ENCODE measurements at places on chromosomes 2 and 18.

- DNase-seq: no peak
Measured at GRCh38 chr2:74149247-74149525, 1.5 kb upstream of the BOLA3 start.

- DNase-seq: peak; percentile 23
Measured at GRCh38 chr2:174959787-174960186, 45.4 kb downstream of the CHN1 start.

- no peak for DNase-seq
Measured at GRCh38 chr2:164182116-164182627, 439.1 kb downstream of the GRB14 start.

DNA sequence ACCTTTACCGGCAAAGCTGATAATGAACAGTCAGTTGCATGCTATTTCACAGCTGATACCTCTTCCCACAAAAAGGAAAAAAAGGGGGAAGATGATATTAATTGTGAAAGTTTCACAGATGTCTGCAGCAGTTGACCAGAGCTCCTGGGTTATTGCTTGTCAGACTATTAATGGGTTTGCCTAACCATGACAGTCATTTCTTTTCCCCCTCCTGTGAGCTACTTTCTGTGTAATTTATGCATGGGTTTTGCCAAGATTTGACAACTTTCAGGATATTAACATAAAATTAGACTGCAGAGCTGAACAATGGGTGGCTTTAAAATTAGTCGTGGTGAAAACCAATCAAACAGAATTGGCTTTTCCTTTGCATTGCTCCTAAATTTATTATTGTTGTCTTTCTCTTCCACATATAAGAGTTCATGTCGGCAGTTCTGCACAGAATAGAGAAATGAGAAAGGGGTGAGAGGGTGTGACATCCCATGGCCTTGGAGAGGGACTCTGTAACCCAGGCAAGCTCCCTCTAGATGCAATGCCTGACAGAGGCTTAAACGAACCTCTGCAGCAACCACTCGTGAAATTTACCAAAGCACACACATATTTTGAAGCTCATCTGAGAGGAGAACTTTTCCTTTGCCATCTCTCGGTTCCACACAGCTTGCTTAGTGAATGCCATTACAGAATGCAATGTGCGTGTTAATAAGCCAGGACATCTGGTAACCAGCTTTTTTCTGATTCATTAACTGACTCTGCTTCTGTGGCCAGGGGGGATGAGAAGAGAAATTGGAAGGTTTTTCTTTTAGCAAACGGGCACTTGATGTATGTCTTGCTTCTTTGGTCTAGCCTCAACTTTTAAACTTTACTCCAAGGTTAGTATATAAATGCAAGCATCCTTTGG is 82.2 kb upstream of the ITGA4 start:
- peak; percentile 88 for DNase-seq

- DNase-seq: no peak
Measured at GRCh38 chr2:236910781-236911495, 174.8 kb upstream of the COPS8 start.

- DNase-seq: no peak
Measured at GRCh38 chr2:3132966-3133365, 244.7 kb downstream of the EIPR1 start.

DNA sequence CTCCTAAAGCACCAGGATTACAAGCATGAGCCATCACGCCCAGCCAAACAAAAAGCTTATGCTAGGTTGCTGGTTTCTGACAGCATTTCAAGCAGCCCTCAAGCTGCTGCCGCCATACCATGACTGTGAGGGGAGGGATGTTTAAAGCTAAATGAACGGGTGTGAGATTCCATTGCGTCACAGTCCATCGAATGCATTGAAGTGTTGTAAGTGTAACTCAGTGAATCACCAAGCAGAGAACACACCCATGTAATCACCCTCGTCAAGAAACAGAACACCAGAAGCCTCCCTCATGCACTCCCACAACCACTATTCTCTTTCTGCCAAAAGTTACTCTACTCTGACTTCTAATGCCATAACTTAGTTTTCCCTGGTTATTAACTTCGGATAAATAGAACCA is 32.8 kb upstream of the MC5R start:
- DNase-seq: no peak

GRCh38 chr2:70831861-70832260 is 3.8 kb downstream of the CD207 start:
- DNase-seq: no peak

DNA sequence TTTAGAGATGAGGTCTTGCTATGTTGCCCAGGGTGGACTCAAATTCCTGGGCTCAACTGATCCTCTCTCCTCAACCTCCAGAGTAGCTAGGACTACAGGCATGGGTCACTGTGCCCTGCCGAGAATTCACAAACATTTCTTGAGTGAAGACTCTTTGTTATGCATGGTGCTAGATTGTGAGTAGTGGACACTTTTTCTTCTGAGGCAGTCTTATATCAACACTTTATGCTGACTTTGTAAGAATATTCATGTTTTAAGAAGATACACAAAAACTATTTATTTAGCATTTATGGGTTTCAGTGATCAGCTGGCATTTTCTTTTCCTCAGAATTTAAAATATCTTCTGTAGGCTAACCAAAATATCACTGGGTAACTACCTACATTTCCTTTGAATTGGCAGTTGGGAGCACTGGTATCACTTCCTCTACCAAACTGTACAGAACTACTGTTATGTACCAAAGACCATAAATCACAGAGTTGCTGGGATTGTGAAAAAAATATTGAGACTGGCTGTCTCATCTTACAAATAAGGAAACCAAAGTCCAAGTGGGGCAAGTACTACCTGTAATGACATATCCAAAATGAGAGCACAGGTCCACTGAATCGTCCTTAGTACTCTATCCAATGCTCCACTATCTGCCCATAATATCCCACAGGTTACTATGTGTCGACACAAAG is 34.0 kb downstream of the DOCK10 start:
- DNase-seq: no peak

DNA sequence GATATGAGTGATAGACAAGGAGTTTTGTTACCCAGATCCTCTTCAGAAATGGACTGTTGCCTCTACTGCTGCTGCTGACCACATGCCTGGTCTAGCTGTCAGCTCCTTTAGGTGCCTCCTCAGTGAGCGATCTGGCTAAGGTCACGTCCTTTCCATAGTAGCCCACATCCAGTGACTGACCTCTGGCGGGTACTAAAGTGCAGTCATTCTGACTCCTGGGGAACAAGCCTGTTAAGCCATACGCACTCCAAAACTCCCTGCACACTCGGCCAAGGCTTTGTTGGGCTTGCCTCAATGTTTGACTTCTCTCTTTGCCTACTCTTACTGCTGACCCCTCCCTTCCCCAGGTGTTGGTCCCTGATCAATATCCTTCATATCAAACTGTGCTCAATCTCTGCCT is 685.2 kb downstream of the IRS1 start:
- DNase-seq: no peak

DNA sequence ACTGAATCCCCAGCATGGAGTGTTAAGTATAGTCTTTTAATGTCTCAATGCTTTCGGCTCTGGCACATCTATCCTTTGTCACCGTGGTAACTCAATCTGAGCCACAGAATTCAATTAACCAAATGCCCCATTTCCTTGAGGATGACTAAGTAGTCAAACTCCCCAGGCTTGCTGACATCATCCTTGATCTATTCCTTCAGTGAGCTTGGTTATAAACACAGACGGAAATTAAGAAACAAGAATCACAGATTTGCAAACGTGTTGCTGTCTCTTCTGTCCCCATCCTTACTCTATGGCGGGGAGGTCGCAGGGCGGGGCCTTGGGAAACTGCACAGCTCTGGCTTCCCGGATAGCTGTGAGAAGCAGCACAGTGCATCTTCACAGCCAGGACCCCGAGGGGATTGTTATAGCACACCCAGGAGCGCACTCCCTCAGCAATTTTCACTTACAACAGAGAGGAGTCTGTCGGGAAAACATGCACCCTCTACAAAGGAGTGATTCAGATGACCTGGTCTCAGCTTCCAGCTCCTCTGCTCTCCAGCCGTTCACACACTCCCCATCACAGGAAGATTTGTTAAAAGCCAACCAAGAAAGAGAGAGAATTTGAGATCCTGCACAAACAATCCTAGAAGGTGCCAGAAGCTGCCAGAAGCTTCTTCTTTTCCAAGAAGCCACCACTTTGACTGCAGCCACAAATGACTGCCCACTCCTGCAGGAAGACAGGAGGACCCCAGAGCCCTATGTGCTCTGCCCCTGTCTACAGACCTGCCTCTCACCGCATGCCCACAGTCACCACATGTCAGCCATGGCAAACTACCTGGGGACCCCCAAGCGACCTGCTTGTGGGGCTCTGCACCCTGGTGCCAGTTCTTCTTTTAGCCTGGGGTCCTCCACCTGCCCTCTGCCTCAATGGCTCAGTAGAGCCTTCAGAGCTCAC is 44.9 kb upstream of the YWHAQ start:
- peak; percentile 96 for DNase-seq

DNA sequence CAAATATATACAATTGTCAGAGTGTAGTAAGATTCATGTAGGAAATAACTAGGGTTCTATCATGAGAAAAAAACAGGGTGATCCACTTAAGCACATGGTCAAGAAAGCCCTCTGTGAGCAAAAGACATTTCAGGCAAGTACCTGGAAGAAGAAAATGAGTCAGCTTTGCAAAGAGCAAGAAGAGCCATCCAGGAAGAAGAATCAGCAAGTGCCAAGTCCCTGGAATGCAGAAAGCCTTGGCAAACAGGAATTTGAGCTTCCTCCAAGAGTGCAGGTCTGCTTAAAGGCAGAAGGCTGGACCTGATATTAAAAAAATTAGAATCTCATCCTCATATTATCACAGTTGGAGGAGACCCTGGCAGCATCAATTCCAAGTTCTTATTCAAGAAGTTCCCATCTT is 188.5 kb upstream of the CELF4 start:
- DNase-seq: no peak

DNA sequence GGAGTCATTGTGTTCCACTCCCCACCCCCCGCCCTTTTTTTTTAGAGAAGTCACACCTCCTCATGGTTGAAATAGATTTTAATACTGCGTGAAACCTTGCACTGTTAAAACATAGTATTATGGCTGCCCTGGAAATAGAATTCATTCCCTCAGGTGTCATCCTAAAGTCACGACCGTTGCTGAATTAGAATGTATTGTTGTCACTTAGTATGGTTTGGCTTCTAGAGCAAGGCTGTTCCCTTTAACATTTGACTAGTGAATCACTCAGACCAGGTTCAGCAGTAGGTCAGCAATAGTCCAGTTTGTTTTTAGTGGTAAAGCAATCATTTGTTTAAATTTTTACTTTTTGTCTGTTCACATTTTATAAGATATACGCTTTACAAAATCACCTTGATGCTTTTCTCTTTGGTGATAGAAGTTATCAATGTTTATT is 1.2 kb downstream of the BABAM2 start:
- peak; percentile 16 for DNase-seq

- peak; percentile 93 for DNase-seq
Measured at GRCh38 chr2:238657132-238658053, 190.5 kb upstream of the TWIST2 start.

DNA sequence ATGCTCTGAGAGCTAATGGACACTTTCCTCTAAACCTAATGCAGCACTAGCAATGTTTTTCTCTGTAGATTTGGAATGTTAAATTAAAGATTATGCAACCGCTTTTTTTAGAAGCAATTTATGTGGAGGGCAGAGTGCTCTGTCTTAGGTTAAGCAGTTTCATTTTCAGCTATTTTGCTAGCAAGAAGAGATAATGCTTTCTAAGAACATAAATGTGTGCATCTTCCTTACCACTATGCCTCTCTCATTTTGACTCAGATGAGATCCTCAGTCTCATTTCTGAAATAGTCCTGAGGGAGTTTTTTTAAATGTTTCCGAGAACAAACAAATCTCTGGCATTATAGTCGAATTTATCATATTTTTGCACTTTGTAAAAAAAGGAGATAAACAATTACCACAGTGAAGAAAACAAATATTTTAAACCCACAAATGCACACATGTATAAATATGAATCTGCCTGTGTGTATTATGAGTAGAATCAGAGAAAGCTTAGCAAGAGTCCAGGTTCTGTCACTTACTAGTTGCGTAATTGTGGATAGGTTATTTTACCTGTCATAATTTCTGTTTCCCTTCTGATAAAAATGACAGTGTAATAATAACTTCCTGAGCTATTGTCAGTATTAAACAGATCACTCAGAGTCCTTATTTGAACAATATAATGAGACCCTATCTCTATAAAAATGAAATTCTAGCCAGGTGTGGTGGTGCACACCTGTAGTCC is 207.7 kb upstream of the CRIM1 start:
- no peak for DNase-seq

DNA sequence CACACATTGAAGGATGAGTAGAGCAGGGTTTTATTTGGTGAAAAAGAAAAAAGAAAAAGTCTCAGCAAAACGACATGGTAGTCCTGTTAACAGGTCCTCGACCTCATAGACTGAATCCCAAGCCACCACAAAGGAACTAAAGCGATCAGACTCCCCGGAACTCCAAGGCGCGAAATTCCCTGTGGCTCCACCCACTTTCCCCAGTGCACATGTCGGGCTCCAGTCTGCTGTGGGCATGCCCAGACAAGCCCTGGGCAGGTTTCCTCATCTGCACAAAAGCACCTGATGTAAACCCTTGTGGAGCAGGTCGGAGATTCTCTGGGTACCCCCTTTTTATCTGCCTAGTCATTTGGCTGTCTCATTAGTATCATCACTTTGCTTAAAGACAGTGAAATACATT is 170.7 kb upstream of the FSIP2 start:
- DNase-seq: no peak

DNA sequence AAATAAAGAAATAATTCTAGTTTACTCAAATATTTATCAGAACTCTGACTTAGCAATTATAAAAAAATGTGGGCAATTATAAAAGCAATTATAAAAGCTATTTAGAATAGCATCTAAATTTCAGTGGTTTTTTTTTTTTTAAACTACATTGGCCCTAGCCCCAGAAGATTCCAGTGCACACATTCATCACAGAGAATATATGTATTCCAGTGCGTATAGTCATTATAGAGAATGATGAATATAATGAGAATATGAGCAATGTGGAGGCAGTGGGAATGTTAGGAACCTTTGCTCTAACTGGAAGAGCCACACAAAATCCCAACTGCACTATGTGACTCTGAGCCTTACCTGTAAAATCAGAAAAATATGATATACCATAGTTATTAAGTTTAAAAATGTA is 10.5 kb downstream of the MAP3K2 start:
- no peak for DNase-seq

GRCh38 chr2:64325852-64326577 is 127.9 kb upstream of the LGALSL start:
- no peak for DNase-seq

GRCh38 chr2:127706215-127706990 is 5.1 kb downstream of the SFT2D3 start:
- no peak for DNase-seq

DNA sequence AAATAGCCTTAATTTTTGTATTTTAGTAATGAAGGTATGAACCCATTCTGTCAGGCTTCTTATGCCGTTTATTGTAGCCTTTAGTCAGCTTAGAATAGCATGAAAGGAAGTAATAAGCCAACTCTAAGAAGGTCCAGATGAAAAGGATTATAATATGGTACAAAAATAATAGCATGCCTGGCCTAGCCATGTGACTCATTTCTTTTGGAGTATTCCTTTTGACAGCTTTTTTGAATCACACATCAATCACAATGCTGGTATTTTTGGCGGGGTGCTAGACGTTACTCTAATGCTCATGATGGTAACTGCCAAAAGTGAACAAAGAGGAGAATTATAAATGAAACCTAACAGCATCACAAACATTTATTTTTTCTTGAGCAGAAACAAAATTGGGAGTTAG is 19.9 kb downstream of the FMNL2 start:
- no peak for DNase-seq
